Esophagus muscularis mucosa (tissue), 4 donors: ENCODE measurements at places on chromosomes 5 and 9. TPM values are rescaled to one million over a fixed set of nuclear protein-coding genes. Genes with fewer than 3 reads are reported as not detected.

The CYLC2 gene
- not detected for total RNA-seq

The GRIA1 gene
- 0.63 TPM for total RNA-seq

GRCh38 chr5:109964136-109964535, 274.4 kb downstream of the MAN2A1 start:
- DNase-seq: no peak

DNA sequence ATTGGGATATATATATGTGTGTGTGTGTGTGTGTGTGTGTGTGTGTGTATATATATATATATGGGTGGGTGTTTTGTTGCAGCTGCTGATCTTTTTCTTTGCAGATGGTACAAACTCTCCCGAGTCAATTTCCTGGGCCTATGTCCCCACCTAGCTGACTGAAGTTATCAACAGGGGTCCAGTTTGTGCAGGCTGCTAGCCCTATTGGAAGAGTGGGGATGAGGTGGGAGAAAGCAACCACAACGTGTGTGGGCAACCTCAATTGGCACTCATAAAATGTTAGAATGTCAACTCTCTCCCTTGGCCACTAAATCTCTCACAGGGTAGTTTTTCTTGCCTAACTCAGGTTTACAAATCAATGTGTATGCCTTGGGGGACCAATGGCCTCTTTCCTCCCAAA, 5.6 kb downstream of the NR4A3 start:
- DNase-seq: peak; percentile 60

The SLC34A3 gene
- total RNA-seq: not detected

DNA sequence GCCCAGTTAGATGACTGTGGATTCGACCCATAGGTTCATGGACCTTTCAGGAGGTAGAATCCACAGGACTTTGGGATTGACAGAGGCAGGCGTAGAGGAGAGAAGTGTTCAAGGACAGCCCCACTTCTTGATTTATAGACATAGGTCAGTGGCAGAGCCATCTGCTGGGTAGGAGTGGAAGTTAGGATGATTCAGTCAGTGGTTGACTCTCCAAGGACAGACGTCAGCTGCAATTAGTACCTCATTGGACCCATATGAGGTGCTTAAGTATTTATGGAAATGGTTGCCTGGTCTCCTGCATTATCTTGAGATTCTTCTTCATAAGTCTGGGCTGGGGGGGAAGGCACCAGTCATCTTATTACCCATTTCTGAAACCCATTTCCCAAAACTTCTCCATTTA, 70.9 kb downstream of the SH3RF2 start:
- peak; percentile 66 for DNase-seq

The KIAA0825 gene
- 2.3 TPM for total RNA-seq

GRCh38 chr5:170404398-170404797, 15.2 kb upstream of the KCNMB1 start:
- no peak for DNase-seq

DNA sequence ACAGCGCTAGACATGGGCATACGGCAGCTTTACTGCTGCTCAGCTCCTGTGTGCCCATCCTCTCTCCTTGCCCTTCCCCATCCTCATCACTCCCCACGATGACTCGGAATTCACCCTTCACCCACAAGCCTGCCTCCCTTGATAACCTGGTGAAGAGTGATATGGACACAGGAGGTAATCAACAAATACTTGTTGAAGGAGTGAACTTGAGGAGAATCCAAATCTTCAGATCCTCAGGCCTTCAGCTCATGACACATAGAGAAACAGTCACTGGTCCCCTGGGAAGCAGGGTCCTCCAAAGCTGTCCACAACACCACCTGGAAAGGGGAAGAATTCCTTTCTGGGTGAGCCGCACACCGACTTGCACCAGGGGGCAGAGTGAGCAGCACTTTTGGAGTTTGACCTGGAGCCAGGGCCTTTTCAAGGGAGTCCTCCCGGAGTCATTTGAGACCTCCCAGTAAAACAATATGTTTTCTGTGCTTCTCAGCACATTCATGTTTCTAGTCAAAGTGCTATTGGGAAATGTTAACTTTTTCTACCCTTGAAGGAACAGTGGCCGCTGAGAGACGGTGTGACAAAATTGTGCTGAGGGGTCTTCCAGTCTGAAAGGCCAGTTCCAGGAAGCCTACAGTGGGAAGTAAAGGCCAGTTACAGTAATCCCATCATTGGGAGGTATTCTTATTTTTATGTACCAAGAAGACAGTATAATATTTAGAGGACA, 332.3 kb downstream of the CWC27 start:
- DNase-seq: no peak

GRCh38 chr5:156540491-156540890, 213.5 kb downstream of the SGCD start:
- DNase-seq: no peak

DNA sequence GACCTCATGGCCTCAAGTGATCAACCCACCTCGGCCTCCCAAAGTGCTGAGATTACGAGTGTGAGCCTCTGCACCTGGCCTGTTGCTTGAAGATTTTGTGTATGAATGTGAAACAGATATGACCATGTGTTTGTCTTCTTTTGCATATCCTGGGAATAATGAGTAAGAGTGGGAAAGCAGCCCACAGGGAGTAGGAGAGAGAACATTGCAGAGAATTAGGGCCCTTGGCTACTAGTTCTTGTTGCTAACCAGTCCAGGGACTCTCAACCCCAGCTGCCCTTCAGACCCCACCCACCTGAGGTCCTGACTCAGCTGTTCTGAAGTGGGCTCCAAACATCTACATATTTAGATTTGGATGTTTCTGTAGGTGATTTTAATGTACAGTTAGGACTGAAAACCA, 125.5 kb downstream of the MTX3 start:
- peak; percentile 29 for DNase-seq

The CAPSL gene
- not detected for total RNA-seq

The SH2D3C gene
- total RNA-seq: 18.1 TPM

GRCh38 chr5:172795318-172795977, 24.5 kb upstream of the DUSP1 start:
- peak; percentile 99 for DNase-seq

The MAMDC4 gene
- 1.7 TPM for total RNA-seq

The PDZD2 gene
- total RNA-seq: 11.6 TPM

The EIF4E1B gene
- not detected for total RNA-seq

GRCh38 chr9:89466451-89467277, 31.2 kb downstream of the SEMA4D start:
- no peak for DNase-seq

- no peak for DNase-seq
Observed at GRCh38 chr5:165425594-165425993, 1920.2 kb downstream of the MAT2B start.

- DNase-seq: no peak
Observed at GRCh38 chr5:113029614-113030013, 53.0 kb downstream of the DCP2 start.
